ENCODE measurements at places on chromosomes 13 and 19. TPM values are rescaled to one million over a fixed set of nuclear protein-coding genes. Genes with fewer than 3 reads are reported as not detected.

- DNase-seq, result no peak
Measured at GRCh38 chr19:33302974-33303790, 848 bp upstream of the CEBPA start.

C19orf85 gene
- total RNA-seq, result not detected

DNA sequence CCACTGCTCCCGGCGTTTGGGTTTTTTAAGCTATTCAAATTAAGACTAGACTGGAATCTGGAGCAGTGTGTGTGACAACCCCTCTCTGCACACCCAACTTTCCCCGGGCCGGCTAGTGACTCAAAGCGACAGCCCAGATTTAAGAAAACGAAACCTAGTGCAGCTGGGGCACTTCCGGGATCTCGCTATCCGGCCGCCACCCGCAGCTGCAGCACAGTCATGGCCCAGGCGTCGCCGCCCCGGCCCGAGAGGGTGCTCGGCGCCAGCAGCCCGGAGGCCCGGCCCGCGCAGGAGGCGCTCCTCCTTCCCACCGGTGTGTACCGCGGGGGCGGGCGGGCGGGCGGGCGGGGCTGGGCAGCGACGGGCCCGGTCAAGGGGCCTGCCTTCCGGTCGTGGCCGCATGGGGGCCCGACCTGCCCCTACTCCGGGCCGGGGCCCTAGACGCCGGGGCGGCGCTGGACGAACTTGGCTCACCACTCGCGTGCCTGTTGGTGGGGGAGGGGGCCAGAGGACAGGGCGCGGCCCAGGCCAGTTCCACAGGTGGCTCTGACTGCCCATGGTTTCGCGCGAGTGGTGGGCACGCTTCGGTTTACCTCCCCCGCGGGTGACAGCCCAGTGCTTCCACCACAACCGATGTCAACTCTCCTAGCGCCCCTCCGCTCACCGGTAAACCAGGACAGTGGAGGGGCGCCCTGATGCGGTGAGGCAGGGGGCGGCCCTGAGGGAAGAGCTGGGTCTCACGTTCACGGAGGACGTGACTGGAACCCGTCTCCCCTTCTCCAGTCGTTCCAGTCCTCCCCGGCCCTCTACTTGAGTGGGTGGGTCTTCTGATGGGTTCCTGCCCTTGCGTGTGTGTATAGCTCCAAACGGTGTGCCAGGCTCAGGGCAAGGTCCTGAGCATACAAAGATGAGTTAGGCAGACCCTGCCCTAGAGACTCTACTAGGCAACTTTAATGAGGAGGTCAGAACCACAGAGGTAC is at the start of gene PHF11:
PHF11 (plus strand) TSS at position 171 of the 980 bp plus-strand sequence; CDS start at position 220, 49 bp downstream.
- peak; percentile 80 for DNase-seq

- no peak for DNase-seq
Measured at GRCh38 chr19:7224995-7225394, 69.2 kb downstream of the INSR start.
